Lower leg skin (tissue), 4 donors: ENCODE measurements at places on chromosomes 4 and X.

GRCh38 chr4:40180356-40180755, 16.5 kb upstream of the RHOH start:
- DNase-seq: no peak

DNA sequence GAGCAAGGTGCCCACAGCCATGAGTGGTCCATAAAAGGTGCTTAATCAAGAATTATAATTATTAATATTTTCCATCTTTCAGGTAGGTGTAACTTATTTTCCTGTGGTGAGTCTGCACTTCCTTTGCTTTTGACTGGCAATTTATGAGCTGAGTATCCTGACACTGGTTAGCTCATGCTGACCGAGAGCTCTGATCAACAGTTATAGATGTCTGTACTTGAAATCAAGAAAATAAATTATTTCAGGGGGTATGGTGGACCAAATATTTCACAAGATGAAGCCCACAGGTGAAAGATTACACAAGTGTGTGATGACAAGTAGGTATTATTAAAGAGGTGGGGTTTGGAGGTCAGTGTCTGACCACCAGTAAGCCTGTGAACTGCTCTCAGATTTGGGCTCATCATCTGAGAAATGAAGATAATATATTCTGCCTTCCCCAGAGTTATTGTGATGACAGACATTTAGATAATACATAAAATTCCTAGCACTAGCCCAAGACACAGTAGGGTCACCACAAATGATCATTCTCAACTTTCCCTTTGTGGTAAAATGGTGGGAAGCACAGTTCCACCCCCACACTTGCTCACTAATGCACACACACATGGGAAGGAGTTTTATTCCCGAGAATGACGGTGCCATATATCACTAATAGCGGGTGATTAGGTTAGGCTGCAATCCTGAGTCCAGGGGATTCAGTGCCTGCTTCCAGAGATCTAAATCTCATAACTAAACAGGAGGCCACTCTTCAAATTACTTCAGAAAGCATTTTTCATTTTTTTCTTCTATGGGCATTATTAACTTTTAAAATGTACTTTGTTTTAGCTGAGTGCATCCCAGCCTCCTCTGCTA, 34.0 kb upstream of the PACRGL start:
- no peak for DNase-seq

- no peak for DNase-seq
Measured at GRCh38 chr4:10973686-10974085, 289.1 kb upstream of the CLNK start.

DNA sequence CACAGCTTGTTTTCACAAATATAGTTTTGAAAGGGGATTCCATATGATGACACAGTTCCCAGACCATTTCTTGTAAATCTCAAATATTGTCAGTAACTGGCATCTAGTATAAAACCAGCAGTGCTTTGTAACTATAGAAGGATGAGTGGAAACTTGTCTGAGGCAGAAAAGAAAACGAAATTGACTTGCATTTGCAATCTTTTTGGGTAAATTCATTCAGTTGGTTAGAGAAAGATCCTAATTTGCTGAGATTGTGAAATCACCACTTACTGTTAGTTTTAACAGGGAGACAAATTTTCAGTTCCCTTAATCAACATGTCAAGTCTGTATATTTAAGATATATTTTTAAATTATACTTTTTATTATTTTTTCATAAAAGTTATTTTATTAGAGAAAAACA, 71.5 kb upstream of the VEGFC start:
- no peak for DNase-seq

DNA sequence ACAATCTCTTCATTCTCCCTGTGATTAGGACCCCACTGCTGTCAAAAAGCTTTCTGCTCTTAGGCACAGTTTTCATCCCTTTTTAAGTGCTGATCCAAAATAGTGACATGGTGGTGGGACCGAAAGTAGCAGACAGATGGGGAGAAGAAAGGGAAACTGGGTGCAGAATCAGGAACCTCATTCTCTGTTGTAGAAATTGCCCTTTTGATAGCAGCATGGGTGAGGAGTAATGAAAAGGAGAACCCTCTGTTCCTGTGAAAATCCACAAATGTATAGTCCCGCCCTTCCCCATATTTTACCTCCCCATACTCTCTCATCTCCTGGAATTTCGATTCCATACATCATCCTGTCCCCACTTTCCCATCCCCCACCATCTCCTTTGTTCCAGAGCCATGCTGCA, 126.5 kb downstream of the STIM2 start:
- no peak for DNase-seq

- no peak for DNase-seq
Measured at GRCh38 chrX:103556963-103557612, 28.2 kb upstream of the TCEAL4 start.

DNA sequence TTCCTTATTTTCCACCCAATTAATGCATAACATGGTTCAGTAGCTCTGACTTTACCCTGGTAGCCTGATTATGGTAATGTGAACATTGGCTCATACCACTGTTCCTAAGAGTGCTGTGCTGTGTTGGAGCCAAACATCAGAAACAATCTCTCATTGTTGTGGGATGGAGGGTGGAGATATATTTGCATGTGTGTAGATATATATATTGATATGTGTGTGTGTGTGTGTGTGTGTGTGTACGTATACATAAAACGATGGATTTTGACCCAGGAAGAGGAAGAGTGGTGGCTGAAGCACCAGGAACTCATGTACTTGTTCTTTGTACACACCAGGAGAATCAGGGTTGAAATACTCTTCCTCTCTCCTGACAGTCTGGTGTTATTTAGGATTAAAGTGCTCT, 247.7 kb downstream of the IL15 start:
- DNase-seq: no peak

- DNase-seq: no peak
Measured at GRCh38 chr4:17030543-17030942, 132.1 kb upstream of the LDB2 start.

GRCh38 chr4:15656038-15656470, 897 bp upstream of the FBXL5 start:
- DNase-seq: no peak

DNA sequence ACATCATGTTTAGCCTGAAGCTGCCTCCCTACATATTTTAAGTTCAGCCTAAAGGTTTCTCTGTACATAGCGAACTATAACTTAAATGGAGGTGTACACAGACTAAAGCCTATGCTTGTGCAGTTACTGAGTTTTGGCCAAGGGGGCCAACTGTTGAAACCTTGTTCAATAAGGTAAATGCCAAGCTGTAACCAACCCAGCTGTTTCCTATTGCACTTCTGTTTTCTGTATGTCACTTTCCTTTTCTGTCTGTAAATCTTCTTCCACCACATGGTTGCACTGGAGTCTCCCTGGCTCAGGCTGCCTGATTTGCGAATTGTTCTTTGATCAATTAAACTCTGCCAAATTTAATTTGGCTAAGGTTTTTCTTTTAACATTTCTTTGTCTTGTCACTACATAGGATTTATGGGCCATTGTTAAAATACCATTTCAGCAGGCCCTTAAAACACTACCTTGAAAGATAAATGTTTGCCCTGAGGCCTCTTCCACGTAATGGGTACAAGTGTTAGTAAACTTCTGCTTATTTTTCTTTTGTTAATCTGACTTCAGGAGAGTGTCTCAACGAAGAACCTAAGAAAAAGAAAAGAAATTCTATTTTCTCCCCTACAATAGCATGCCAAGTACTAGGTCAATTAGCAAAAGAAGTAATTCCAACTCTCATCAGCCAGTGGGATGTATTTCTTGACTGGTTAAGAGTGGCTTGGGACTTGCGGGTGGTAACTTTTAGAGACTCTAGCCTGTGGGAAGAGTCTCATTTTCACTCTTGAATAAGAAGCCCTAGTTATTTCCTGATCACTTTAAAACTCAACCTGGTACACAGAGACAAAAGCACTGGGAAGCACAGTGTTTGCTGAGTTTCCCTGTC, 45.7 kb upstream of the PRSS12 start:
- no peak for DNase-seq

DNA sequence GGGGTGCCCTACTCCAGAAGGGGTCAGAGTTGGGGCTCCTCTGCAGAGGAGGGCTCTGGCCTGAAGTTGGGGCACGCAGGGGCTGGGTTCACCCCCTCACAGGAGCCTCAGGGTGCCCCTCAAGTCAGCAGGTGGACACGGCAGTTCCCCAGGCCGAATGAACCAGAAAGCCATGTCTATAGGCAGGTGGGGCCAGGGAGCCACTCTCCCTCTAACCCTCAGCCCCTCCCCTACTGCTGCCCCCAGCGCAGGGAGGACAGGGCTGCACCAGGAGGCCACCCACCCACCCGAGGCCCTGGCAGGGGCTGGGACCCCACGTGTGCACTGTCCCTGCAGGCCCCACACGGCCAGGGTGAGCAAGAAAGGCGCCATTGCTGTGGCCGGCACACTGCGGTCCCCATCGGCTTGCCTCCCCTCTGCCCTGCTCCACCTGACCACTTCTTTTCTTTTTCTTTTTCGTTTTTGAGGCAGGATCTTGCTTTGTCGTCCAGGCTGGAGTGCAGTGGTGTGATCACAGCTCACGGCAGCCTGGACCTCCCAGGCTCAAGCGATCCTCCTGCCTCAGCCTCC, 83.8 kb downstream of the FAM53A start:
- DNase-seq: no peak

DNA sequence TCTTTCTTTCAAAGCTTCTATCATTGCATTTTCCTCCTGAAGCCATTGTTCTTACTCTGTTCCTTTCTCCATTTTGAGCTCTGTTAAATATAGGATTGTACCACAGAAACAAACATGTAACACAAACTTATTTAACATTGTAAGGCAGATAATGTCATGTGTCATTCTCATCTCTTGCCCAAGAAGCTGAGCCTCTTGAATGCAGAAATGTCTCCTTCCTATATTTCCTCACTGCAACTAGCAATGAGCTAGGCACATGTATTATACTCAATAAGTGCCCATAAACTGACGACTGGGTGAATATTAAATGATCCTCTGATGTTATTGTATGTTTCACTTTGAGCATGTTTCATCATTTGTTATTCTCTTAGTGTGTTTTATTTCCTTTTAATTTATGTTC, 56.7 kb upstream of the SLC7A11 start:
- no peak for DNase-seq

GRCh38 chr4:111535792-111536191, 609.5 kb upstream of the FAM241A start:
- no peak for DNase-seq

- no peak for DNase-seq
Measured at GRCh38 chrX:133781174-133781573, 204.2 kb downstream of the GPC3 start.

- DNase-seq: peak; percentile 96
Measured at GRCh38 chr4:4995103-4995907, 24.0 kb downstream of the CYTL1 start.

DNA sequence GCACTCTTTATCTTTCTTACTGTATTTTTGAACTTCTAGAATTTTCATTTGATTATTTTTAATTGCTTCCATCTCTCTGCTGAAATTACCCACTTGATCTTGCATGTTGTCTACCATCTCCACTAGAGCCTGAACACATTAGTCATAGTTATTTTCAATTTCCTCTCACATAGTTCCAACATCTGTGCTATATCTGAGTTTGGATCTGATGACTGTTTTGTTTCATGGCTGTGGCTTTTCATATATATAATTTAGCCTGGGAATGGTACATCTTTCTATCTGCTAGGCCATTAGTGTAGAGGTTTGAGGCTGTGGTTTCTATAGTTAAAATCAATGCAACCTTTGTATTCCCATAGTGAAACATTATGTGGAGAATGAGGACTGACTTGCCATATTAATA, 33.2 kb downstream of the NPY2R start:
- DNase-seq: no peak

DNA sequence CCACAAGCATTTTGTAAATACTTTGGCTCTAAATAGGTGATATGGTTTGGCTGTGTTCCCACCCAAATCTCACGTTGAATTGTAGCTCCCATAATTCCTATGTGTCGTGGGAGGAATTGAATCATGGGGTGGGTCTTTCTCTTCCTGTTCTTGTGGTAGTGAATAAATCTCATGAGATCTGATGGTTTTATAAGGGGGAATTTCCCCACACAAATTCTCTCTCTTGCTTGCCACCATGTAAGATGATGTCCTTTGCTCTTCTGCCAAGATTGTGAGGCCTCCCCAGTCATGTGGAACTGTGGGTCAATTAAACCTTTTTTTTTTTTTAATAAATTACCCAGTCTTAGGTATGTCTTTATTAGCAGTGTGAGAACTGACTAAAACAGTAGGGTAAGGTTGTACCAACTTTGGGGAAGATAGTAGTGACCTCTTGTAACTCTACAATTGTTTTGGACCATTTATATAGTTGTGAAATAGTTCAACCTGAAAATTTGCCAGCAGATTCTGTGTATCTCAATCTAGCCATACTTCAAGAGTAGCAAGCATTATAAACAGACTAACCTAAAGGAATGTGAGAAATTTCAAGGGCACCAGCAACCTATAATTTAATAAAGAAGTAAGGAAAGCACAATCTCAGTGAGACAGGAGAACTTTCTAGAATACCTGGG, 727.8 kb downstream of the GRID2 start:
- DNase-seq: no peak

GRCh38 chrX:64427787-64428186, 32.5 kb upstream of the MTMR8 start:
- DNase-seq: no peak

DNA sequence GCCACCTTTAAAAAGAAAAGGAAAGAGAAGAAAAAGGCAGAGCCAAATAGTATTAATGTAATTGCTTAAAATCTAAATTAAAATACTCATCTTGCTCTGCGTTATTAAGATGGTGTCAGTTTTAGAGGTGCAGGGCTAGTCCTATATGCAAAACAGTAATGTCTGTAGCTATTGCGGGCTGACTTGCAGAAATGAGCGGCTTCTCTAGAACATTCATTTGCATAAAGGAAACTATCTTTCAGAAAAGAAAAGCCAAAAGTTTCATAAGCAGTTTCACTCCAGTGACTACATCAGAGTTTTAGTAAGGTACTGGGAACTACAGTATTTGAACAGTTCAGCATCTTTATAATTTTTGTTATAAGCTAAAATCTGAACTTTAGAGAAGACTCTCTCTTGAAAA, 6.0 kb downstream of the SMAD1 start:
- no peak for DNase-seq

DNA sequence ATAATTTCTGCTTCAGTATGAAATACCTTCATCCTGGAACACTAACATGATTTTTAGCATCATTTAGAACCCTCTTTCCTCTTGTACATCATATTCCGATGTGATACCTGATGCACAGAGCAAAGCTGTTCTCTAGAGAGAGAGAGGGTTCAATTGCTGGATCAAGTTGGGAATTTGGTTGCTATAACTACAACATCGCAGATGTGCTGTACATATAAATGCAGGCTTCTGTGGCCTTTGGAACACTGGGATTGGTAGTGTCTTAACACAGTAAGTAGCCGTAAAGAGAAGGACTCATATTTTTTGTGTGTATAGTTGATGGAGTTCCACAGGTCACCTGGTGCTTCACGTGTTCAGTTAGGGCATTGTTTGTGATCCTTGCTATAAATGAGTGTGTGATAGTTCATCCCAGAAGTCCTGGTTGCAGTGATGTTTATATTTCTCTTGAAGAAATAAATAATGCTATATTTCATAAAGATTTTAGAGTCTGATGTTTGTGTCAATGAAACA, 119.2 kb downstream of the RAPGEF2 start:
- DNase-seq: no peak
